ENCODE measurements at places on chromosomes 16 and 17.

GRCh38 chr17:12974005-12974531, 43.8 kb downstream of the ELAC2 start:
- no peak for DNase-seq

DNA sequence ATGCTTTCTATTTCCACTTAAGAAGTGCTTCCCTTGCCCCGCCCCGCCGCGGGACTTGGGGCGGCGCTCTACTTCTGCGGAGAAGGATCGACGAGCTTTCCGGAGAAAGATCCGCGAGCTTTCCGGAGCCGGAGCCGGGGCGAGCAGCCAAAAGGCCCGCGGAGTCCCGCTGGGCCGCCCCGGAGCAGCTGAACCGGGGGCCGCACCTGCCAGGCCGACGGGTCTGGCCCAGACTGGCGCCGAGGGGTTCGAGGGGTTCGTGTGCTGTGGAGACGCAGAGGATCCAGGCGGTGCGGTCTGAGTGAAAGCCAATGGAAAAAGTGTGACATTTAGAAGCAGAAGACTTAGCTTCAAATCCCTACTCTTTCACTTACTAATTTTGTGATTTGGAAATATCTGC, 50.8 kb downstream of the TBC1D26 start:
- DNase-seq = no peak

DNA sequence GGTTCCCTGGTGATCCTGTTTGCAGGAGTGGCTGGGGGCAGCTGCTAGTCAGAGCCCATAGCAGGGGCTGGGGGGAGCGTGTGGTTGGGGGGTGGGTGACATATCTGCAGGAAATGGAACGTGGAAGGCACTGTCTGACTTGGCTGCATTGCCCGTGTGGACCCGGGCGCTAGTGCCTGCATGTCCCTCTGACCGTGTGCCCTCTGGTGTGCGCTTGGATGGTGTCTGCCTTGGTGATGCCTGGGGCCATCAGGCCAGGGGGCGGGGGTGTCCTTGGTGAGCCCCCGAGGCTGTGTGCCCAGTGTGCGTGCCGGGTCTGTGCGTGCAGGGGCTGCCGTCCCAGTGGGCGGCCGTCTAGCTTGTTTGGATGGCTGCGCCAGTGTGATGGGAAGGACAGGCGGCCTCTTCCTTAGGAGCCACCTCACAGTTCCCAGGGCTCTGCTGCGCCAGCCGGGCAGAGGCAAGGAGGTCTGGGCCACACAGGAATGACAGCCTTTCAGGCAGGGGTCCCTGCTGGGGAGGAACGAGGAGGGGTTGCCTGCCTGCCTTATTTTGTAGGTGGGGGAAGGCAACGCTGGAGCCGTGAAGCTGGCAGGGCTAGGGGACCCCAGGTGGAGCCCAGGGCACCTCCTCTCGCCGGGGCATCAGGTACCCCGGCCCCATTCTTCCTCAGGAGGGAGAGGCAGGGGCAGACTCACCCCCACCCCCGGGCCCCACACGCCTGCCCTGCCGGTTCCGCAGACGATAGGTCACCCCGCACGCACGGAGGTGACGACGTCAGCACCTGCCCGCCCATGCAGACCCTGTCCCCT, 693 bp downstream of the NDRG4 start:
- DNase-seq = no peak

DNA sequence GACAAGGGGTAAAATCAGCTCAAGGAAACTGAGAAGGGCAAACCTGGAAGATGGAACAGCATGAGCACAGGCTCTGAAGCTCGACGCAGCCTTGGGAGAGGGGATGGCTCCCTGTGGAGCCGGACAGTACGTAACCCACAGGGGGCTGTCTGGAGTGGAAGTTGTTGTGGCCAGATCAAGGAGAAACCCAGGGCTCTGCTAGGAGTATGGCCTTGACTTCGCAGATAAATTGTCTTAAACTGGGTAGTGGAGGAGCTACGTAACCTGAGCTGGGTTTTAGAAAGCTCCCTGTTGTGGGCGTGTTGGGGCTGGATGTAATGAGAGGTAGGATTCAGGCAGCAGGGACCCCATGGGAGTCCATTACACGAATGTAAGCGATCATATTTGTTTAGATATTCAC, 25.5 kb upstream of the AXIN2 start:
- DNase-seq = no peak
